ENCODE measurements at places on chromosomes 4 and X. TPM values are rescaled to one million over a fixed set of nuclear protein-coding genes. Genes with fewer than 3 reads are reported as not detected.

The ATP1B4 gene
- total RNA-seq = not detected

The RASGEF1B gene
- total RNA-seq = 5.5 TPM

DNA sequence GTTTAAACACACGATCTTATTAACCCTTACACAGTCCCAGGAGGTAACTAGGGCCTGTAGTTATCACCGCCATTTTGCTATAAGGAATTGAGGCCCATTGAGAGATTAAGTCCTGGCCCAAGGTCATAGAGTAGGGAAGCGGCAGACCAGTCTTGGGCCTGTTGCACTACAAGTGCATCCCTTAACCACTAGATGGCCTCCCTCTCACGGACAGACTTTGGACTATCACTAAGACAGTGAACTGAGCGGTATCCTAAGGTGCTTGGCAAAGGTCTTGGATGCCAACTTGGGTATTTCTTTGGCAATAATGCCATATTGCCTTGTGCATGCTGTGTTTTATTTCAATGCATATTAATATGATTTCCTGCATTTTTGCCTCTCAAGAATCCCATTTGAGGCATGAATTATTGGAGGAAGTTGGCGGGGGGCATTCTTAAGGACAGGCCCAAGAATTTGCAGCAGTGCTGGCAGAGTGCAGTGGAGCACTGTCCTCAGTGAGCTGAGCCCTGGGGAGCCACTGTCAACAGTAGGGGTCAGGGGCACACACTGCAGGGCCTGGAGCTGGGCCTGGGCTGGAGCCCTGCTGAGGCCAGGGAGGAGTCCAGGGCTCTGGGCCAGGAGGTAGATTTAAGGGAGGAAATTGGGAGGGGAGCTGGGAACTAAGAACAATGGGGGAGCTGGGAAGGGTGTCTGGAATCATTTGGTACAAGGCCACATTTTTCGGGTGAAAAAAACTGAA lies 147.4 kb downstream of the SMIM20 start:
- no peak for DNase-seq

DNA sequence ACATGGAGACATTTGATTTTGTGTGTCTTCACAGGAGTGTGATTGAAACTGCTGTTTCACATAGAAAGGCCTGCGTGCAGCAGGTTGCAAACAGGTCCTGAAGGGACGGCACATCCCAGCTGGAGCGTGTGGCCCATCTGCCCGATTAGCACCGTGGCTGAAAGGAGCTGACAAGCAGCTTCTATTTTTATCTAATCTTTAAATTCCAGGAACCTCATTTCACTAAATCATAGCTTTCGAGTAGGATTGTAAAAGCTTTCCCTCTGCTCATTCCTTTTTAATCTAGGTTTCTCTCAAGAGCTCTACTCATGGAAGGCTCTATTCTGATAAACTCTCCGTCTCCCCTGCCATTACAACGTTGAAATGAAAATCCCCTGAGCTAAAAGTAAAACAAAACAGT lies 106.8 kb downstream of the FSTL5 start:
- no peak for DNase-seq

DNA sequence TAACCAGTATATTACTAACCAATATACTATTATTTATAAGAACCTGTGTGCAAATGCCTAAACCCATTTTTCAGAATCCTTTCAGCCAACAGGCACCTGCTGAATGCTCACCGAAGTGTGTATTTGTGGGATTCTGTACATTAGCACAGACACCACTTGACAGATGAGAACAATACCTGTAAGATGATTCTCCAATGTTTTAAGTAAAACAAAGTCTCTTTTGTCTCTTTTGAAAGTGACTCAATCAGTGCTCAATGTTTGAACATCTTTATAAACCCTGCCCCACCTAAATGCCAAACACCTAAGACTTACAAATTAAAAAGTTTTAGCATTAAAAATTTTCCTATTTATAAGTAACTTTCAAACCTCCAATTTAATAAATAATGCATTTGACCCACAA lies 763 bp downstream of the ASB9 start:
- no peak for DNase-seq

The TMPRSS11F gene
- total RNA-seq = not detected

DNA sequence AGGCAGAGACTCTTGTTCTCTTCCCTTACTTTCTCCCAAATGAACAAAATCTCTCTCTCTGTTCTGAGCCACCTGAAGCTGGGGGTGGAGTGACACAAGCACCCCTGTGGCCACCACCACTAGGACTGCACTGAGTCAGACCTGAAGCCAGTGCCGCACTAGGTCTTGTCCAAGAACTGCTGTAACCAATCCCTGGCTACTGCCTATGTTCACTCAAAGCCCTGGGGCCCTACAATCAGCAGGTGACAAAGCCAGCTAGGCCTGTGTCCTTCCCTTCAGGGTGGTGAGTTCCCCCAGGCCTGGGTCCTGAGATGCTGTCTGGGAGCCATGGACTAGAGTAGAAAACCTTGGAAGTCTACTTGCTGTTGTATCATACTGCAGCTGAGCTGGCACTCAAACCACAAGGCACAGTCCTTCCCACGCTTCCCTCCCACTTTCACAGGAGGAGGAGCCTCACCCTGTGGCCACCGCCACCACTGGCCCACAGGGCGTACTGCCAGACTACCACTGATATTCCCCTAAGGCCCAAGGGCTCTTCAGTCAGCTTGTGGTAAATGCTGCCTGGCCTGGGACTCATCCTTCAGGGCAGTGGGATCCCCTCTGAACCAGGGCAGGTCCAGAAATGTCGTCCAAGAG lies 119.1 kb downstream of the RTL9 start:
- no peak for DNase-seq

- no peak for DNase-seq
Observed at GRCh38 chrX:7640392-7640791, 202.6 kb upstream of the VCX start.

DNA sequence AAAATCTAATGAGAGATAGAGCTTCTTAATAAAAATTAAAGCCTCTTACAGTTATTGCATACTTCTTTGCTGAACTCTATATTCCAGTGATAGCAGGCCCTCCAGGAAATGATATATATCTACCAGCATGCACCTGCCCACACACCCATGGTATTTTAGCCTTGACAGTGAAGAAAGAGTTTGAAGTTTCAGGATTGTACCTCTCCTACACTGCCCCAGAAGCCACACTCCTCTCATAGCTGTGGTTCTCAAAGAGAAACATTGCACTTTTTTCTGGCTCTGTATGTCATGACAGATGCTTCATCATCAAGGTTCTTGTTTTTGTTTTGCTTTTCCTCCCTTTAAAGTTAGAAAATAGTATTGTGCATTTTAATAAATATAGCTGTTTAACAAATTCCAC lies 34.0 kb downstream of the INPP4B start:
- no peak for DNase-seq

DNA sequence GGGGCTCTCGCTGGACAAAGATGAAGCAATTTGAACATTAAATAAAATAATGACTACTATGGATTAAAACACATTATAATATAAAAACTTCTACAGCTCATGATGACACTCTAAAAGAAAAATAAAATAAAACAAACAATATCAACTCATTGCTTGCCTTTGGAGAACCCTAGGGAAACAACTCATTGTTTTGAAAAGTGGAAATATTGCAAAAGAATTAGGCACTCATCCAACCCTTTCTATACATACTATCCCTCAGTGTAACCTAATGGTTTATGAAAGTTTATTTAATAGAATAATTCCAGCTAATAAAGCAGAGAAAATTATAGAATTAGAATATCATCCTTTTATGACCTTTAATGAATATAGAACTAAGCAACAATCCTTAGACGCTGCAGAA lies 718 bp downstream of the RAB40A start:
- no peak for DNase-seq

The UGT2A1 gene
- total RNA-seq = not detected

The PNMA6F gene
- total RNA-seq = not detected

GRCh38 chr4:8250227-8250626 lies 19.3 kb upstream of the HTRA3 start:
- no peak for DNase-seq

All from Caki2 (cell line).